Colonic mucosa (tissue), 4 donors: ENCODE measurements at places on chromosomes 4 and X. TPM values are rescaled to one million over a fixed set of nuclear protein-coding genes. Genes with fewer than 3 reads are reported as not detected.
A peak's percentile ranks its signal among the peaks of the same experiment; 100 is the strongest.

DNA sequence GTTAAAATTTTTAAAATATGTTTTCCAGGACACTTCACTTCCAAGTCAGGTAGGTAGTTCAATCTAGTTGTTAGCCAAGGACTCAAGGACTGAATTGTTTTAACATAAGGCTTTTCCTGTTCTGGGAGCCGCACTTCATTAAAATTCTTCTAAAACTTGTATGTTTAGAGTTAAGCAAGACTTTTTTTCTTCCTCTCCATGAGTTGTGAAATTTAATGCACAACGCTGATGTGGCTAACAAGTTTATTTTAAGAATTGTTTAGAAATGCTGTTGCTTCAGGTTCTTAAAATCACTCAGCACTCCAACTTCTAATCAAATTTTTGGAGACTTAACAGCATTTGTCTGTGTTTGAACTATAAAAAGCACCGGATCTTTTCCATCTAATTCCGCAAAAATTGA, 49.7 kb downstream of the XIAP start:
- DNase-seq, result no peak

The TMPRSS11F gene
- total RNA-seq, result not detected

GRCh38 chr4:73575660-73576059, 44.6 kb downstream of the RASSF6 start:
- DNase-seq, result no peak

DNA sequence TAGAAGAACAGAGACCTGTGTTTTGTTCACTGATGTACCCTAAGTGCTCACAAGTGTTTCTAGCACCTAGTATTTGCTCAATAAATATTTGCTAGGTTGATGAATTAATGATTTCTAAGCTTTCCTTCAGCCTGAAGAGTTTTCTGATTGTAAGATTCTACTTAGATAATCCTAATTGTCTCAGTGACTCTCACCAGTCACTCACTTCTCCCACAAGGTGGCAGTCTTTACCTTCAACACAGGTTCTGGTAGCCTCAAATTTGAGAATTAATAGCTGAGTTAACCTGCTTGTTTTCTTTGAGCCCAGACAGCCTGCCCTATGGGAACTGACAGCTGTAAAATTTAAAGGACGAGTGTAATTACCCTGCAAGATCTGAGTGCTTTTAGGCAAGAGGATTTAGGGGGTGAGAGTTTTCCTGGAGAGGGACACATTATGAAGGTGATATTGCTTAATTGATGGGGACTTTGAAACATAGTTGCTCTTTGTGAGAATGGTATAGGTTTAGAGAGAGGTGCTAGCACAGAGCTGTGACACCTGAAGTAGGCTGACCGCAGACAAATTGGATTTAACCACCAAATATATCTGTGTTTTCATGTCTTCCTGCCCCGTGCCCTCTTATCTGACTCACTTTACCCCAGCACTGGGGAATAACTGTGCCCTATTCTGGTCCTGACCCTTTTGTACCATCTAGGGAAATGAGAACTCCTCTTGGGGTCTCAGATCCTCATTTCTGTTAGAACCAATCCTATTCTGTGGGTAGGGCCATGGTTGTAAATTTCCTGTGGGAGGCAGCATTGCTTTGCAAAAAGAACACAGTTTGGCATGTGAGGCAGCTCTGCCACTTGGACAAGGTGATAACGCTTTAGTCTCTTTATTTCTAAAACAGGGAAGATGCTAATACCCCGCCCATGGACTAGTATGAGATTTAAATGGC, 27.7 kb downstream of the CD38 start:
- DNase-seq, result peak; percentile 51

GRCh38 chr4:53713767-53714166, 122.5 kb upstream of the LNX1 start:
- no peak for DNase-seq

DNA sequence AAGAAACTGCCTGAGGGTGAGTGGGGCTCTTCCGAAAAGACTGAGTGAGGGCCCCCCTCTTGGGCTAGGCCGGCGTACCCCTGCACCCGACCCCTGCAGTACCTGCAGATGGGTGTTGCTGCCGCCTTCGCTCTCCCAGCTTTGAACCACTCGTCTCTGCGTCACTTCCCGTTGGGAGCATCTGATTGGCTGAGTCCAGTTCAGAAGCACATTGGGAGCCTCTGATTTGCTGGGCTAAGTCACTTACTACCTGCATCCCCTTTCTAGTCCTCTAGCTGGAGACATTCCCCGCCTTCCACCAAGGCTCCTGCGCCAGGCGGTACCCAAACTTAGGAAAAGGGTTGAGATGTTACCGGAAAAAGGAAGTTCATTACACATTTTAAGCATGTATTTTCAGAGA, 20.4 kb upstream of the WWC2 start:
- no peak for DNase-seq

DNA sequence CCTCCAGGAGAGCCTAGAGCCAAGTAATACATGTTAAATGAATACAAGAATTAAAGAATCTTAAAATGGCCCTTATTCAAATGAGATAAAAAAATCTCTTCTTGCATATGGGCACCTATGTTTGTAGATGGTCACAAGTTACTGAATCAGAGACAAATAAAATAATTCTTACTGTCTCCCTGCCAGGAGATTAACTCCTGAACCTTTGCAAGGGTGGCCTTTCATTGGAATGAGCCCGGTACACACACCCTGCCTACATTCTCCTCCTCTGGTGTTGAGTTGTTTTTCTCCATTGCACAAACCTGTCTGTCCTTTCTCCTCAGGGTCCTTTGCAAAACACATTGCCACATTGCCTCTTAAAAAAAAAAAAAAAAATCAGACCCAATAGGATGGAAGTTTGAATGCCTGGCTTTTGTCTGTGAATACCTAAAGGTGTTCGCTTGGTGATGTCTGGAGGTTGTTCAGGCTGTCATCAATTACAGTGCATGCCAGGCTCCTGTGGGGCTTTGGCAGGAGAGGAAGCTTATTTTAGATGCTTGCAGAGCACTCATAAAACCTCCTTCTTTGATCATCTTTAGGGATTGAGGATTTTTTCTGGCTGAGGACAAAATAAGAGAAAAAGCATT, 8.3 kb upstream of the TMEM154 start:
- no peak for DNase-seq

GRCh38 chr4:121129606-121130325, 34.4 kb downstream of the TNIP3 start:
- DNase-seq, result no peak

The GABRE gene
- 11.9 TPM for total RNA-seq

The TIMM17B gene
- total RNA-seq, result 48.8 TPM

- DNase-seq, result no peak
These were observed 177.8 kb upstream of the IGFBP7 start for GRCh38 chr4:57287687-57288604.

DNA sequence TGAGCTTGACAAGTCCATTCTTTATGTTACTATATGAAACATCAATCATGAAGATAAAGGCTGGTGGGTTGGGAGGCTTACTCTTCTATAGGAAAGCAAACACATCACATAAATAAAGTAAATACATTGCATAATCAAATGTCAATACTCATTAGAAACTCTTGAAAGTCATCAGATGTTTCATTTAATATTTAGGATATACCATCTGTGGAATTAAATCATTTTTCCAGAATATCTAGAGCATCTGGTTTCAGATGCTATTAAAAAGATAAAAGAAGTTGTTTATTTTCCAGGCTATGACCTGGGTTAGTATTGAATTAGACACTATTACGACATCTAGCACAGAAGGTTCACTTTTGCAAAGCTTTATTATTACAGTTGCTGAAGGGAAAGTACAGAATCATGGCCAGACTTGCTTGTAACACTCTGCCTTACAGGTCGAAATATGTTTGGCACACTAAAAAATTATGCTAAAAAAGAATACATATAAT, 72.6 kb downstream of the METTL14 start:
- DNase-seq, result no peak

DNA sequence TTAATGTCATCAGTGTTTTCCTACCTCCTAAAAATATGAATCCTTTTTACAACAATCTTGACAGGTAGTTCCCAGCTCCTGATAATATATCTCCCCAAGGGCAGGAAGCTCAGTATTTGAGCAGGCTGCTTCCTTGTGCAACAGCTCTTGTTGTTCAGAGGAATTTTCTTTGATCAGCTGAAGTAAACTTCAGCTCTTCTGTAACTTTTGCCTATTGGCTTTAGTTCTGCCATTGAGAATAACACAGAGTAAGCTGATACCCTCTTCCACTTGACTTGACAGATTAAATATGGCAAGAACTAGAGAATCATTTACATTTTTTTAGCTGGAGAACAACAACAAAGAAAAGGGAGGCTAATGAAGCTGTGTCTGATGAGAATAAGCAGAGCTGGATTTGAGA, 75.2 kb downstream of the LUZP4 start:
- DNase-seq, result no peak

The MFAP3L gene
- total RNA-seq, result 2.4 TPM

The MAGEC2 gene
- total RNA-seq, result 0.17 TPM

The GUCY1B1 gene
- total RNA-seq, result 5.8 TPM

- DNase-seq, result no peak
These were observed 95.5 kb upstream of the KCTD8 start for GRCh38 chr4:44544158-44544557.

- DNase-seq, result no peak
These were observed 89.7 kb upstream of the KDR start for GRCh38 chr4:55215087-55215486.

The SPIN3 gene
- 5.7 TPM for total RNA-seq

The FAM184B gene
- total RNA-seq, result 0.94 TPM

The GYG2 gene
- 22.0 TPM for total RNA-seq

GRCh38 chr4:13355111-13355880, 128.8 kb downstream of the RAB28 start:
- DNase-seq, result no peak

The MEPE gene
- not detected for total RNA-seq

- DNase-seq, result no peak
These were observed 84.0 kb downstream of the RTL9 start for GRCh38 chrX:110442635-110443034.

The DCAF4L1 gene
- total RNA-seq, result 0.05 TPM

GRCh38 chr4:122692641-122693520, 39.6 kb upstream of the BBS12 start:
- no peak for DNase-seq

The ODAM gene
- not detected for total RNA-seq

The CPE gene
- 13.8 TPM for total RNA-seq

The SYTL5 gene
- total RNA-seq, result 5.4 TPM

DNA sequence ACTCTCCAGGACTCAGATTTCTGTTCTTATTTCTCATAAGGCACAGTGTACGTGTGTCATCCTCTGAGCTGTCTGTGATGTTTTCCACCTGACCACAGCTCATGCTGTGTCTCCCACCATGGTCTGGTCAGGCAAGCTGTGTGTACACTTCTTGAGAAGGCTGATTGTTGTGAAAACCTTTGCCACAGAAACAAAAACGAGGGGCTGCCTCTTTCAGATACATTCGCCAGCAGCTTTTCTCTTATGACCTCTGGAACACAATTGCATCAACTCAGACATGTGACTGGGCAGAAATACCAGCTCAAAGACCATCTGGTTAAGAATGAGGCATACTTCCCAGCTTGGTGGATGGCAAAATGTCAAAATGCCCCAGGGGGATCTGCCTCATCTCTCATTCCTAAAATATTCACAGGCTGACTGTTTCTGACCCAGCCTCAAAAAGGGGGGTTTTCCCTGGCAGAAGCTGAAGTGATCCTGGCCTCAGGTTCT, 46.1 kb downstream of the PGRMC2 start:
- DNase-seq, result no peak

- DNase-seq, result peak; percentile 50
These were observed 72.2 kb upstream of the RBPJ start for GRCh38 chr4:26248647-26249046.

The GAB3 gene
- total RNA-seq, result 1.2 TPM
